ENCODE measurements at places on chromosomes 7 and 10.

- peak; percentile 65 for DNase-seq
Observed at GRCh38 chr7:45196374-45196773, 38.8 kb downstream of the RAMP3 start.

GRCh38 chr10:74008212-74008731 lies 10.4 kb downstream of the VCL start:
- no peak for DNase-seq

GRCh38 chr7:121755286-121755685 lies 117.7 kb upstream of the PTPRZ1 start:
- no peak for DNase-seq

- no peak for DNase-seq
Observed at GRCh38 chr10:131843089-131843595, 57.7 kb upstream of the PPP2R2D start.

- no peak for DNase-seq
Observed at GRCh38 chr7:85094046-85094725, 92.7 kb downstream of the SEMA3D start.

GRCh38 chr10:17094844-17095243 lies 34.8 kb downstream of the CUBN start:
- no peak for DNase-seq

GRCh38 chr10:2122431-2123124 lies 385.3 kb upstream of the ADARB2 start:
- no peak for DNase-seq

- no peak for DNase-seq
Observed at GRCh38 chr10:125392154-125392553, 231.8 kb upstream of the CTBP2 start.

DNA sequence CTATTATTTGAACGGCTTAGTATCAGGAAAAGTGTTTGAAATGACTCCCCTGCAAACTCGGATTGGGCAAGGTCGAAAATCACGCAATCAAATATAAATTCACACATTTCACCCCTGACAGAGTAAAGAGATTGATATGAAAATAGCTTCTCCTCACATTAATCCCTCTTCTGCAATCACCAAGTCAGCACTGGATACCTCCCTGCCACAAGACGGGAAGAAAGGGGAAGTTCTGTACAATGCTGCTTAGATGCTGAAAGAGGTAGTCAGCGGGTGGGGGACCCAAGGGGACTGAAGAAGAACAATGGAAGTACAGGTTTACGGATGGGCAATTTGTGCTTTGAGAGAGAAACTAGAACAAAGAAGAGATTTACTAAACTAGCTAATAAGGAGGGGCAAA lies 72.0 kb upstream of the ANK3 start:
- no peak for DNase-seq

GRCh38 chr10:23198610-23198939 lies 6.5 kb downstream of the PTF1A start:
- DNase-seq = no peak

DNA sequence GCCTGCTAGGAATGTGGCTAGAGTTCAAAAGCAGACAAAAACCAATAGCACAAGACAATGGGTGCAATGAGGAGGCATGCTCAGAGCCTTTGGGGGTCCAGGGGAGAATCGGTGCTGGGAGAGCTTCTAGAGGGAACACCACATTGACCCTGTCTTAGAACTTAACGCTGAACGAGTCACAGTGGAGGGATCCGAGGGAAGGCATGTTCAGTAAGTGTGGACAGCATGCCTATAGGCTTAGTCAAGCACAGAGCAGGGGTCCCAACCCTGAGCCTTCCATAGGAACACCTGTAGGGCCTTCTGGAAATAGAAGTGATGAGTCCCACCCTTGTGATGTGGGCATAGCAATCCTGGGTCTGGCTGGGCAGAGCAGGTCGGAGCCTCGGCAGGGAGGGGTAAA lies 148.7 kb downstream of the PKD1L1 start:
- DNase-seq = no peak

DNA sequence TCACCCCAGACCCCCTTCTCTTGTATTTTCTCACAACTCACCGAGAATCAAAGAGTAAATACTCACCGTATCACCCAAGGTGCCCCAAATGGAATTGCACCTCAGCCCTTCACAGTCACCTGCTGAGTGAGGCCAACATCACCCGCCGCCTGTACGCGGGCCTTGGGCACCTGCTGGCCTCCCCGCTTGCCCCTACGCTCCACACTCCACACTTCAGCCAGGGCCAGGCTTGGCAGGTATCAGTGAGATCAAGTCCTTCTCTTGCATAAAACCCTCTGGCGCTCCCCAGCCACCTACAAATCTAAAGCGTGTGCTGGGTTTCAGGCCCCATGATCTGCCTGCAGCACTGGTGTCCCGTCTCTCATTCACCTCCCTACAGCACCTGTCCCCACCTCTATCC lies 300.6 kb downstream of the GFRA1 start:
- DNase-seq = no peak

DNA sequence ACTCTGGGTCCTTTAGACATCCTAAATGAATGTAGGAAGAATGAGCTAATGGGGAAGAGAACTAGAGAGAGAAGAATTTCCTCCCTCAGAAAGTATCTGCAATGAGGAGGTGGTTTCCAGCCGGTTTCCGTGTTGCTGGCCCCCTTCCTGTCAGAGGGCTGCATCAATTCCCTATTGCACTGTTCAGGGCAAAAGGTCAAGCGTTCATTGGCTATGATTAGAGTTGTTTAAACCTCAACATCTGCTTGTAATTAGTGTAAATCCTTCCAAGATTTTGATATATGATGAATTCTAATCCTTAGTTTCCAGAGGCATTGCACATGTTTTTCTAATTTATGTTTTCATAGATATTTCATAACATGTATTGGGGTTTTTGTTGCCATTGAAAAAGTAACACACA lies 107.3 kb upstream of the SGCE start:
- DNase-seq = no peak

DNA sequence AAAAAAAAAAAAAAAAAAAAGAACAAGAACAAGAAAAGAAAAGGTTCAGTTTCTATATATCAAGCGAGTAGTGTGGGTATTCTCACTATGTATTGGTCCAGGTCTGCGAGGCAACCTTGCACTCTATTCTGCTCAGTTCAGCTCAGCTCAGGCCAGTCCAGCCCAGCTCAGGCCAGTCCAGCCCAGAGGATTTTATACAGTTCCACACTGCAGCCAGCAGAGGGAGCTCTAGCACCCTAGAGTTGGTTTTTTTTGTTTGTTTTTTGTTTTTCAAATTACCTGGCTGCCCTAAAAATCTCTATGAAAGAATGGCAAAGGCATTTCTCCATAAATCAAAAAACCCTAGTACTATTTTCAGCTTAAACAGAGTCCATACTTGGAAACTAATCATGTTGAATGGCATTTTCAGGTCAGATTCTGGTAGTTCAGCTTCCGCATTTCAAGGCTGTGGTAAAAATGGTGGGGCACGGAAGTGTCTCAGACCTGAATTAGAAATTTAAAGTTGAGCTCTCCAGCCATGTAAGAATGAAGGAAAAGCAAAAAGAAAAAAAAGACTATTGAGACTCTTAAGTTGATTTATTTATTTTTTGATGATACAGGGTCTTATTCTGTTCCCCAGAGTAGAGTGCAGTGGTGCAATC lies 55.2 kb upstream of the GSDME start:
- peak; percentile 8 for DNase-seq

DNA sequence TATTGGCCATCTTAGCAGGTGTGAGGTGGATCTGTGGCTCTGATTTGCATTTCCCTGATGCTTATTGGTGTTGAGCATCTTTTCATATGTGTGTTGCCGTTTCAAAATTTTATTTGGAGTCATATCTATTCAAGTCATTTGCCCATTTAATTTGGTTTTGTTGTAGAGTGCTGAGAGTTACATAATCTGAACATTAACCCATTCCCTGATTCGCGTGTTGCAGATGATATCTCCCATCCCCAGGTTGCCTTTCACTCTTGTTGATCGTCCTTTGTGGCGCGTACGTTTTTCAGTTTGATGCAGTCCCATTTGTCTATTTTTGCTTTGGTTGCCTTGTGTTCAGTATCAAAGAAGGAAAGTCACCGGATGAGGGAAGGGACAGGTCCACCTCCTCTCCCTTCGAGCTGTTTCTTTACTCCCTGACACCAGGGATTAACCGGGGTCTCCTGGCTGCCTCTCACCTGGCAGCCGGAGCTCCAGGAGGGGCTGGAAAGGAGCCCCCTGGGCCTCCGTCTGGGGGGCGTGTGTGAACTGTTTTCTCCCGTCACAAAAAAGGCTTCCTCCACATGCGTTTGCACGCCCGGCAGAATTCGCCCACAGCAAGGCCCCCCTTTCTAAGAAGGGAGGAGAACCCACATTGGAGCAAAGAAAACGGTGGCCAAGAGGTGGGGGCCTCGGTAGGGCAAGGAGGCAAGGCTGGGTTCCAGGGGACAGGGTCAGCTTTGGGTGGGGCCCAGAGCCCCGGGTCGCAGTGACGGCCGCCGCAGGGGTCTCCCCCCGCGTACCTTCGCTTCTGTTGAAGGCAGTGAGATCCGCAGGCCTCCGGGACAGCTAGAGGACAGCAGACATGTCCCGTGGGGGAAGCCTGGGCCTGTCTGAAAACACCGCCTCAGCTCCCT lies 8.3 kb downstream of the MNX1 start:
- no peak for DNase-seq

DNA sequence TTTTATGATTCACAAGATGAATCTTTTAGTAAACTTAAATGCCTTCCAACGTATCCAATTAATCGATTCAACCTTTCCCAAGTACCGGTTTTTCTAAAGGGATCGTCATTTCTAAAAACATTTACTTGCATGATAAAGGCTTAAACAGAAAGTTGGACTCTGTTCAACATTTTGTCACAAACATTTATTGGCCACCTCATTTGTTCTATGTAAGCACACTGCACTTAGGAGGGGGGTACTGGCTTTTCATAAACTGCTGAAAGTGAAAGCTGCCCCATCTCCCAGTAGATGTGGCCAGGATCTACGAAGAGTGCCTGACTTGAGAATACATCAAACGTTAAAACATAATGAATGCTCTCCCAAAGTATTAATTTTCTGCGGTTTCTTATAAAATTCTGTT lies 37.3 kb upstream of the LAMB4 start:
- no peak for DNase-seq

GRCh38 chr10:107056182-107056581 lies 108.3 kb downstream of the SORCS1 start:
- no peak for DNase-seq

DNA sequence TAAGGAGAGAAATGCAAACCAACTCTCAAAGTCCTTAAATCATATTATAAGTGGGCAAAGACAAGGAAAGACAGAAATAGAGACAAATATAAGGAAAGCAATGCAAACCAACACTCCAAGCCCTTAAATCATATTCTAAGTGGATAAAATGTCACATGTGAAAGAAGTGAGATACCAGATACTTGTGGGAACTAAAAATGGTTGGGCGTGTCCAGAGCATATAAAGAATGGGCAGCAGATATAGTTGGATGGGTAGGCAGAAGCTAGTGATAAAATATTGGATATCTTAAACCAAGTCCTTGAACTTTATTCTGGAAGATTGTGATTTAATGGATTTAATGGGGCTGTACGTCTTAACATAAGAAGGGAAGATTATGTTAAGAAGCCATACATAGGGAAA lies 1065.2 kb upstream of the C7orf33 start:
- DNase-seq = no peak

GRCh38 chr10:90171014-90171722 lies 469.8 kb downstream of the KIF20B start:
- no peak for DNase-seq

DNA sequence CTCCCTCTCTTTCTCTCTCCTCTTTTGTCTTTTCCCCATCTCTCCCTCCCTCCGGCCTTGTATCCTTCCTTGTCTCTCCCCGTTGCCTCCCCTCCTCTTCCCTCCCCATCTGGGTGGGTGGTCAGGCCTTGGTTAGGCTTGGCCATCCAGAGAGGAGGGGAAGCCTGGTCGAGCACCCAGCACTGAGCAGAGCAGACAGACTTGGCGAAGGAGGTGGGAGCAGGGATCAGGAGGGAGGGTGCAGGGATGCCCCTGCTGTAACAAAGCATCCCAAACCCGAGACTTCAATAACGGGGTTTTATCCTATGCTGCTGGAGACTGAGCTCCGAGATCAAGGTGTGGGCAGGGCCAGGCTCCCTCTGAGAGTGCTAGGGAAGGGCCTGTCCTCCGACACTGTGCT lies 97.3 kb downstream of the PAXIP1 start:
- no peak for DNase-seq

DNA sequence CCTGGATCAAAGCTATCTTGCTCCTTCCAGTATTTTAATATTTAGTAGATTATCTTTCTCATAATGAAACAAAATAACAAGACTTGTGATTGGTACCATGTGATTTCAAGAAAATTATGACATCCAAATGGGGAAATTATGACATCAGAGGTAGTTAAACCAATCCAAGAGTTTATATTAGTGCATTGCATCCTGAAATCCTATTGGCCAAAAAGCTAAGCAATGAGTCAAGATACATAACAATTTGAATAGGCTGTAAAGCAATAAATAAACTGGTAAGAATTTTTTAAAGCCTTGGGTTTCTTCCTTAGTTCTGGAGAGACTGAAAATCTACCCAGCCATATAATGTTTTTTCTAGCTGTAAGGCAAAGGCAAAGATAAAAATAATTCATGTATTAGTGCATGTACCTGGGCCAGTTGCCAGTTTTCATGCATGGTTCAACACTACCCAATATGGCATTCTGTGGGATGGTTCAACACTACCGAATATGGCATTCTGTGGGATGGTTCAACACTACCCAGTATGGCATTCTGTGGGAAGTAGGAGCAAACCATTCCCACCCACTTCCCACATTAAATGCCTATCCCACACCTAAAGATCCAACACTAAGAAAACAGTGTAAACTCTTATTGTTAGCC lies at the start of gene RNF148:
Gene RNF148, minus strand, starts transcription at position 51 of the 639 bp plus-strand sequence. CDS start 172 bp downstream, outside the sequence.
- DNase-seq = no peak

DNA sequence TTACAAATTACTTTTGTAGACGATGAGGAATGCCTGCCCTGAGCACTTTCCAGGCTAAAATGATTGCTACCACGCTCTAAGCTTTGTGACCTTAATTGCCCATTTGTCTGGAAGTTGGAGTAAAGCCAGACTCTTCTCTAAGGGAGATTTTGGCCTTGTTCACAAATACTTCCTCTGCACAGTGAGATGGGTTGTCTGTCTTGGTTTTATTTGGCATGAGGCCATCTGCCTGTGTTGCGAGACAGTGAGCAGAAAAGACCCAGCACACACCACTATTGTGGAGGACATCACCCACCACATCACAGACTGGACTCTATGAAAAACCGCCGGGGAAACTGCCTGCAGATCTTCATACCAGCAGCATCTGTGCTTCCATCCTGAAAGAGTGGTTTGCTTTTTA lies 138.4 kb downstream of the BICC1 start:
- no peak for DNase-seq

- DNase-seq = no peak
Observed at GRCh38 chr7:6273380-6273837, 985 bp upstream of the CYTH3 start.

GRCh38 chr7:15084368-15084767 lies 181.8 kb upstream of the DGKB start:
- DNase-seq = no peak

DNA sequence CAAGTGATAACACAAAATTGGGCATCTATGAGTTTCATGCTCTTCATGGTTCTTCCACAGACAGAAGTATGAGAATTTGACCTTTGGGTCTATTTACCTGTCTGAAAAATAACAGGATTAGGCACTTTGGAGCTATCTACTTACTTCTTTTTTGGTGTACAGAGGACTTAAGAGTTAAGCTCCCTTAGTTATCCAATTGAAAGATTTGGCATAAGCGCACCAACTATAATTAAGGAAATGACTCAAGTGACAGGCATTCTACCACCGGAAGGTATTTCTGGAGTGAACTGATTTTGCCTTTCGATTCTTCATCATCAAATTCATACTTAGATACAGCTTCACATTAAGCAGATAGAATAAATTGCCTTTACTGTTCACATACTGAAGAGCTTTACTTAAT lies 43.9 kb downstream of the IFIT5 start:
- no peak for DNase-seq
